Amniotic stem cell (primary cell): ENCODE measurements at places on chromosomes 5 and 9.

DNA sequence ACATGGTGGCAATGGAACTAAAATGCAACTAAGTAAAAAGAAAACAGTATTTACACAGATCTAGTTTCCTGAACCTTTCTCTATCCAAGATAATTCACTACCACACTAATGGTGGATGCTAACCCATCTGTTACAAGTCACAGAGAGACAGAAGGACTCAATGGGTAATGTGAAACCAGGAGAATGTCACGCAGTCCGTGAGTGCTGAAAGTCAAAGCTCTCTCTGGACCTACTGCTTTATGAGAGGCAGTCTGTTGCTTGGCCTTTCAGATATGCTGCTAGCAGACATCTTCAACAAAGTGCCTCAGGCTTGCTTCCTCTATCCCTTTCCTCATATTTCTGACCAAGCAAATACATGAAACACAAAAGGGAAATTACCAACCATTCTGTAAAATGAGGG lies 69.0 kb upstream of the GLRX start:
- DNase-seq: no peak

DNA sequence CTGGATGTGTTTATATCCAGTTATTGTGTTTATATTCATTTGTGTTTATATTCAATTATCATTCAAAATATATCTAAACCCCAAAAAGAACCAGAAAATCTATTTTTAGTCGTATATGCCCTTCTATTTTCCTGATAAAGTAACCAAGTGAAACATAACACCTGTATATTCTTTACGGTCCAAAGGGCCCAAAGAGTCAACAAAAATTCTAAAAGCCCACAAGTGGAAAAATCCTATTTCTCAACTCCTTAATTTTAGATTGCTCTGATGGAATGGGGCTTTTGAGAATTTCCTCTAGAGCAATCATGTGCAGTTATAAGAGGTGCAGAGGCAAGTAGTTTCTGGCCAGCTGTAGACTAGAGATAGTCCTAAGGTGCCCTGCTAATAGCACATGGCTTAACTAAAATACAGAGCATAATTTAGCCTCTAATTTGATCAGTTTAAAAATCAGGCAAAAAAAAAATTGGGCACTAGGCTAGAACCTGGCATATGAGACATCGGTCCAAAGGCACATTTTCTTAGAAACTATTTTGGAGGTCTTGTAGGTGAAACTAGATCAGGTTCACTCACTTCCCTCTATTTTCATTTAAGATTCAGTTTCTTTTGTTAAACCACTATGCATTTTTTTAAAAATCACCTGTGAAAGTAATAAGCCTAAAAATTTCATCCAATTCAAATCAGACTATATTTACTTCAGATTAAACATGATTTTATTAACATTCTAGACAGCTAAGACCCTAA lies 256.0 kb downstream of the FBXL17 start:
- no peak for DNase-seq

- no peak for DNase-seq
Measured at GRCh38 chr9:135676891-135677290, 13.8 kb downstream of the LCN9 start.

DNA sequence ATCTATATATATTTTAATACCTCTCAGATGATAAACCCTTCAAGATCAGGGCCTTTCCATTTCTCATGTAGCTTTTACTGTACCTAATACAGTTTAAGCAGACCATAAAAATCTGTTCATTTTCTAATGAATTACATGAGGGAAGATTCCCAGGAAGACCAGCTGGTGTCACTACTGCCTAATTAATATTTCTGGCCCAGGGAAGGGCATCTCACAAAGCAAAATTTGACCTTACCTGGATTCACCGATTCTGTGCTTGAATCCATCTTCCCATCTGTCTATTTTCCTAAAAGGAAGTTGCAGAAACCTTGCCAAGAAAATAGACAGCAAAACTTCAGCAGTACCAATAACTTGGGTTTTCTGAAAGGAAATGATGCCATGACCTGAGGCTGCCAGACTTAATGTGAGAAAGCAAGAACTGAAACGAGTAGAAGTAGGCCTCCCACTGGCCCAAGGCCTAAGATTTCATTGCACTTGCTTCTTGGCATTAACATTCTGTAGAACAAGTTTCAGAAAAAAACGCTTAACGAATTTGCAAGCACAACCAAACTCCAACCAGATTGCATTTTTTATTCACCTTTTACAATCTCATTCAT lies 83.0 kb upstream of the GLIS3 start:
- DNase-seq: no peak

DNA sequence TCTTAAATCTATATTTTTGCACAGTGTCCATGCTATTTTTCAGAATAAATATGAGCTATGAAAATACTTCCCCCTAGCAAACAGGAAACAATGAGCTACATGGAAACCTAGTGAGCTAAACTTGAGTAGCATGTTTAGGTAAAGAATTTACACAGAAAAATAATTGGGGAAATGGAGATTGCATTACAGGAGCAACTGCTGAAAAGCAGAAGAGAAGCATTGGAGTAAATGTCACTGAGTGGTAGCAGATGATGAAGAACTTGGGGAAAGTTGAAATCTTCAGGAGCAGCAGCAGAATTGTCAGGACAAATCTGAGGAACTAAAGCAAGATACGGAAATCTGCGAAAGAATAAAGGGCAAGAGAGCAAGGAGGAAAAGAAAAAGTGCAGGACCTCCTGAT lies 610.3 kb downstream of the TLE1 start:
- DNase-seq: no peak
